Pancreas (tissue), 10 donors: ENCODE measurements at places on chromosomes 6 and 20. TPM values are rescaled to one million over a fixed set of nuclear protein-coding genes. Genes with fewer than 3 reads are reported as not detected.
A peak's percentile ranks its signal among the peaks of the same experiment; 100 is the strongest.

The MAS1 gene
- total RNA-seq, result not detected

DNA sequence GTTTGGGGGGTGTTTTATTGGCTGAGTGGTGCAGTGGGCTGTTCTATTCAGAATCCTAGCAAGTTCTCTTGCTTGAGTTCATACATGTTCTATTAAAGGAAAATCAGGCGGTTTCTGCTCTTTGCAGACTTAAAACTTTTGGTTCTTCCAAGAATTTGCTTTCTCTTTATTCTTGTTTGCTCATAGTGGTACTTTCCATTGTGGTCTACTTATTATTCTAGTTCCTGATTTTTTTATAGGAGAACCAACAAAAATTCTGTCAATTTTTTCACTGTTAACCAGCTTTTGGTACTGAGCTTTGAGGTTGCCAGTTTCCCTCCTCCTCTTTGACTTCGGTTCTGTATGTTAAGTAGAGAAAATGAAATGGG, 6.7 kb downstream of the AFDN start:
- no peak for DNase-seq
- no peaks in the 10 kb centered on the region for H3K36me3 ChIP-seq
- H3K4me1 ChIP-seq, result peaks cover 21% of the 10 kb centered on the region
- no peaks in the 10 kb centered on the region for H3K27me3 ChIP-seq
- peak overlapping the region; percentile 17 for H3K27ac ChIP-seq

The TBX18 gene
- 0.08 TPM for total RNA-seq

- H3K4me3 ChIP-seq, result no peak overlapping the region
- H3K36me3 ChIP-seq, result no peaks in the 10 kb centered on the region
- peaks cover 7% of the 10 kb centered on the region for H3K4me1 ChIP-seq
Observed at GRCh38 chr20:23257848-23258746, 92.5 kb upstream of the NXT1 start.

GRCh38 chr6:39362487-39362865, 40.0 kb upstream of the KCNK16 start:
- H3K27ac ChIP-seq, result no peak overlapping the region
- H3K36me3 ChIP-seq, result no peaks in the 10 kb centered on the region
- DNase-seq, result no peak
- H3K27me3 ChIP-seq, result no peaks in the 10 kb centered on the region
- H3K4me3 ChIP-seq, result no peak overlapping the region

The INSM1 gene
- total RNA-seq, result 1.6 TPM

DNA sequence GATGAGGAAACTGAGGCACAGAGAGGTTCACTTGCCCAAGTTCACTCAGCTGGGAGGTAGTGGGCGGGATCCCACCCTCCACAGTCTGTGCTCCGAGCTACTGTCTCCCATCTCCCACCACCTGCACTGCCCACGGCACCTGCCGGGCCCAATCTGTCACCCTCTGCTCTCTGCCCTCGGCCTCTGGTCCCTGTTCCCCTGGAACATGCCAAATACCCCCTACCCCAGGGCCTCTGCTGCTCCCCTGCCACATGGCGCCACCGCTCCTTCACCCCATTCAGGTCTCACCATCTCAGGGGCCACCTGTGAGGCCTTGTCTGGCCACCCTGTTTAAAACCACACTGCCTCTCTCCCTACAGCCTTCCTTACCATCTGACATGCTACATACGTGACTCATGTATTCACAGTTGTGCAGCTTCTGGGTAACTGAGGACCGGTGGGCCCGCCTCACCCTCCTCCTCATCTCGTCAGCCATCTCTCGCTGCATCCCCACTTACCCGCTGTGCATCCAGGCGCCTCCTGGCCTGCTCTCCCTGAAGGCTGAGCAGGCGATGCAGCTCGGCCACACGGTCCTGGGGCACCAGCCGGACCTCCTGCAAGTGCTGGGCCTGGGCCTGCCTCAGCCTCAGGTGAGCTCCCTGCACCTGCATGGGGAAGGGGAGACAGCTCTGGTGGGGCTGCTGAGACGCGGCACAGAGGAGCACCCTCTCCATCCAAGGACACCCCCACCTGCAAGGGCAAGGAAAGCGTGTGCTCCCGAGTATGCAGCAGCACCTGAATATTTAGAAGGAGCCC, 50.6 kb downstream of the GINS1 start:
- H3K27ac ChIP-seq, result no peak overlapping the region
- H3K4me1 ChIP-seq, result no peaks in the 10 kb centered on the region
- no peak overlapping the region for H3K4me3 ChIP-seq
- peaks cover 9% of the 10 kb centered on the region for H3K36me3 ChIP-seq
- DNase-seq, result no peak

GRCh38 chr20:60630609-60631008, 621.5 kb upstream of the CDH4 start:
- no peaks in the 10 kb centered on the region for H3K27me3 ChIP-seq
- no peak overlapping the region for H3K27ac ChIP-seq
- H3K36me3 ChIP-seq, result no peaks in the 10 kb centered on the region
- no peaks in the 10 kb centered on the region for H3K4me1 ChIP-seq
- DNase-seq, result no peak

DNA sequence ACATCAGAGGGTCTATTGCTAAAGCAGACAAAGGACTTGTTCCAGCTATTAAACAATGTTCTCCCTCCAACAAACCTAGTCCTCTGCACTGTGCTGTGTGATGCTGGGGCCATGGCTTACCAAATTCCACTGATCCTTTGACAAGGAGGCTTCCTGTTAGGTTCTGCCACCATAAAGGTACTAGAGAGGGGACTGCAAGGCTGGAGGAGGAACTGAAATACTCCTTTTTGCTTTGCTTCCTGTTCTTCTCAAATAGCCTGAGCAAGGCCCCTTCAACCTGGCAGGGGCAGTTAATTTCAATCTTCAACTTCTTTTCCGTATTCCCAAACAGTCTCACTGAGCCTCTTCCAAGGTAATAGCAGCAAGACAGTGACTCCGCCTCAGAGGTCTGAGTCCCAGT, 286.4 kb upstream of the IRAK1BP1 start:
- no peak for DNase-seq
- H3K4me1 ChIP-seq, result no peaks in the 10 kb centered on the region
- H3K36me3 ChIP-seq, result no peaks in the 10 kb centered on the region
- no peak overlapping the region for H3K27ac ChIP-seq

DNA sequence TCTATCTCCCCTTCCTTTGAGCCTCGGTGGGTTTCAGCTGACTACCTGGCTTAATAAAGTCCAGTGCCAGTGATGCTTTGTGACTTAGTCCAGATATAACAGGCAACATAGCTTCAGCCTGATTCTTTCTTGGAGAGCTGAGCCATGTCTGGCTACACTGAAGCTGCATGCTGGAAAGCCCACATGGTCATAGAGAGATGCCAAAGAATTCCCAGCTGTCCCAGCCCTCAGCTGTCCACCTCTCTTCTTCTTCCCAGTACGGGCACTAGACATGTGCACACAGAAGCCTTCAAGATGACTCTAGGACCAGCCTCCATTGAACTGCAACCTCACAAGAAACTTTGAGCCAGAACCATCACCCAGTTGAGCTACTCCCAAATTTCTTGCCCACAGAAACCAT, 154.1 kb upstream of the MYLIP start:
- H3K27me3 ChIP-seq, result no peaks in the 10 kb centered on the region
- H3K36me3 ChIP-seq, result no peaks in the 10 kb centered on the region
- no peak overlapping the region for H3K27ac ChIP-seq
- no peak overlapping the region for H3K4me3 ChIP-seq
- no peak for DNase-seq
